ENCODE measurements at places on chromosomes 2 and 18.

- no peak for DNase-seq
Observed at GRCh38 chr2:164975891-164976290, 20.6 kb upstream of the SLC38A11 start.

- no peak for DNase-seq
Observed at GRCh38 chr2:27956888-27957287, 66.4 kb downstream of the BABAM2 start.

DNA sequence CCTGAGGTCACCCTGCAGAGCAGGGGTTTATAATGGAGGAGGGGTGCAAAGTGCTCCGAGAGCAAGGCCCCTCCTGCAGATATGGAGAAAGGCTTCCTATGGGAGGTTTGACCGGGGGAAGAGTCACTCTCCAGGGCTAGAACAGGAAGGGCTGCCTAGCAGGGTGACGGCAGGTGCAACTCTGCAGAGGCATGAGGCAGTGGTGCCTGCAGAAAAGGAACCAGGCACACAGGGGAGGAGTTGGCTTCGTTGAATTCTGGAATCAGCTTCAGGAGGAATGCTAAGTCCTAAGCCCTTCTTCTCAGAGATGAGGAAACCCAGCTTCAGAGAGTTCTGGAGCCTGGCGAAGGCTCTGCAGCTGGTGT is 17.5 kb upstream of the HPCAL1 start:
- DNase-seq, result no peak

DNA sequence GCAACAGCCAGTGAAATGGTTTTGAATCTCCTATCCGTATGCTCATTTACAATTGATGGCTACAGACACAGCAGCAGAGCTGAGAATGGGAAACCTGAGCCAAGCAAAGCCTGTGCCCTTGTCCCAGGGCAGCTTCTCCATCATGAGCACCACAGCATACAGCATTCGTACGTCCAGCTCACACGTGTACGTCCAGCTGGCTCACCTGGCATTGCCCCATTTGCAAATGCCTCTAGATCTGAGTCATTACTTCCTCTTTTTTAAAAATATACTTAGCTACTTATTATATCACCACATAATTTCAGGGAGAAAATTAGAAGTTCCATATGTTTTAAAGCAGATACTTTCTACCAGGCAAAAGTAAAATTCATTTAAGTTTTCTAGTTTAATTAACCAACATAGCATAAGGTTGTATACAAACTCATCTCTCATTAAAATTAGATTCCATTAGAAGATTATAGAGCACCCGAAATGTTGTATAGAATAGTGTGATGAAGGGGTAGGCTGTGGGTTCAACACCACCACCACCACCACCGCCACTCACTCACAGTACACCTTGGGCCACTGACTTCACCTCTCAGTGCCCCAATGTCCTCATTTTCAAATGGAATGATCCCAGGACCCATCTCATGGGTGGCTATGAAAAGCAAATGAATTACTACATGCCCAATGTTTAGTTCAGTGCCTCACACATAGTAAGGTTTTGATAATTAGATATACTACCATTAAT is 31.4 kb upstream of the TMEM177 start:
- no peak for DNase-seq

DNA sequence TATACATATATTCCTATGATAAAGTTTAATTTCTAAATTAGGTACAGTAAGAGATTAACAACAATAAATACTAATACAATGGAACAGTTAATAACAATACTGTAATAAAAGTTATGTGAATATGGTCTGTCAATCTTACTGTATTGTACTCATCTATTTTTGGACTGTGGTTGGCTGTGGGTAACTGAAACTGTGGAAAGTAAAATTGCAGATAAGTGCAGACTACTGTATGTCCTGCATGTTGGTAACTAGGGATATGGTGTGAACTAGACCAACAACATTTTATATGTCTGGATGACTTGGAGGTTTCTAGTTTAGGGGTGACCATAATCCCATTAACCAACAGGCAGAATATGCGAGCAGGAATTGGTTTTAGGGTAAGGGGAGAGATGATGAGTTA is 23.3 kb downstream of the PHLPP1 start:
- DNase-seq, result no peak

DNA sequence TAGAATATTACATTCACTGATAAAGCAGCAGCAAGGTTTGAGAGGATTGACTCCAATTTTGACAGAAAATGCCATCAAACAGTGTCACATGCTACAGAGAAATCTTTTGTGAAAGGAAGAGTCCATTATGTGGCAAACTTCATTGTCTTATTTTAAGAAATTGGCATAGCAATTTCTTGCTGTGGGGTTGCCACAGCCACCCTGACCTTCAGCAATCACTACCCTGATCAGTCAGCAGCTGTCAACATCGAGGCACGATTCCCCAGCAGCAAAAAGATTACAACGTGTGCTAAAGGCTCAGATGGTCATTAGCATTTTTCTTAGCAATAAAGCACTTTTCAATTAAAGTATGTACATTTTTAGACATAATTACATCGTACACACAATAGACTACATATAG is 74.7 kb downstream of the PRKCE start:
- DNase-seq, result no peak

- DNase-seq, result no peak
Observed at GRCh38 chr2:149167001-149167780, 128.7 kb downstream of the LYPD6B start.

GRCh38 chr18:10354241-10354811 is 100.1 kb upstream of the APCDD1 start:
- DNase-seq, result no peak

- DNase-seq, result no peak
Observed at GRCh38 chr2:102094917-102095316, 47.6 kb upstream of the IL1R1 start.

DNA sequence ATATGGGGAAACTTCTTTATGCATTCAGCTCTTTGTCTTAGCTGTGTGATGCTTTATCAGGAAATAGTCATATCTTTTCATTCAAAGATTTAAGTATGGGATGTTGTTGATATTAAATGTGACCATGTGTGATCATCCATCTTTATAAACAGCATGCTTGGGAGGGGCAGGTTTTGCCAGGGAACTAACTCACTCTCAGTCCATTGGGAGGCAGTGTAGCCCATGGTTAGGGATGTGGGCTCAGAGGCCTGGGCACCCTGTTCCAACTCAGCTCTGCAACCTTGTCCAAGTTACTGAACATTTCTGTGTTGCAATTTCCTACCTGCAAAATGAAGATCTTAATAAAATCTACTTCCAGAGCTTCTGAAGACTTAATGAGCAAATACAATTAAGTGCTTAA is 92.0 kb upstream of the BCL2L11 start:
- no peak for DNase-seq

DNA sequence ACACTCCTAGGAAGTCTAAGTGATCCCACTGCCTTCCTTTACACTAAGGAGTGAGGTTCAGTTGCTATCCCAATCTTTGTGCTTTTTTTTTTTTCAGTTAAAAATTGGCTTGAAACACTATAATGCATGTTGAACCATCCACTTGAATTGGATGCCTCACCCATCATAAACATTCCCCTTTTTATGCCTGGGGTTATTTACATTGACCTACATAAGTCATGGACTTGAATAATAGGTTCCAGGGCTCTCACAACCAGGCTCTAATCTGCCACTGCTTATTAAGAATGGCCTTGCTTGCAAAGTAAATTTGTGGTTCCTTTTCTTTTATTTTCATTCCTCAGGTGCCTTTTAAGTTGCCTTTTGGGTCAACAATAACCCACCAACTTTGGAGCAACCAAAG is 236.1 kb upstream of the MEIS1 start:
- DNase-seq, result no peak

DNA sequence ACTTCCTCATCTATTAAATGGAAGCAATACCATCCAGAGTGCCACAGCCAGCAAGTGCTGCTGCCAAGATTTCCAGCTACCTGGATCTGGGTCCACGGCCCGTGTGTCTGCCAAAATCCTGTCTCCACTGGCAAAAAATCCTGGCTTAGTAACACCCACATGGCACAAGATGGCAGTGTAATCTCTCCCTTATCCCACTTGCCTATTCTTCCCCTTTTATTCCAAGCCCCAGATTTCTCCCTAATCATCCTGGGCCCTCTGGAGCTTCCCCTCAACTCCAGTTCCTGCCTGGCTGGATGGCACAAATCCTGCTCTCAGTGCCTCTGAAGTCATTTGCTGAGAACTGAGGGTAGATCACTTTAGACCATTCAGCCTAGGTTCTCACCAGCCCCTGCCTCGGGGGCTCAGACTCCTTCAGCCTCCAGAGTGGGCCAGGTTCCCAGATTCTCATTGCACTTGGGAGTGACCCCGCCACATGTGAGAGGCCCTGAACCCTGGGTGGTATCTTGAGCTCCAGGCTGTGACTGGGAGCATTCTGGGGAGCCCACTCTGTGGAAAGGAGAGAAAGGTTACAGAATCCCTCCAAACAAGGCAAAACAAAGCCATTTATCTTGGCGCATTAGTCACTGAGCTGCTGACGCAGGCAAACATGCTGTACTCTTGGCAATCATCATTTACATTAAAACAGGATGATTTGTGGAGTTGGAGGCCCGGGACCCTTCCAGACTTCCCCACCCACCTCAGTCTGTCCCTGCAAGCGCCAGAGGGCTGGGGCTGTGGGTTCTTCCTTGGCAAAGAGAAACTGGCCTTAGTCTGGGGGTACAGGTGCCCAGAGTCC is 325.8 kb downstream of the DYSF start:
- DNase-seq, result no peak

- no peak for DNase-seq
Observed at GRCh38 chr2:238149841-238150572, 8.8 kb upstream of the ERFE start.

DNA sequence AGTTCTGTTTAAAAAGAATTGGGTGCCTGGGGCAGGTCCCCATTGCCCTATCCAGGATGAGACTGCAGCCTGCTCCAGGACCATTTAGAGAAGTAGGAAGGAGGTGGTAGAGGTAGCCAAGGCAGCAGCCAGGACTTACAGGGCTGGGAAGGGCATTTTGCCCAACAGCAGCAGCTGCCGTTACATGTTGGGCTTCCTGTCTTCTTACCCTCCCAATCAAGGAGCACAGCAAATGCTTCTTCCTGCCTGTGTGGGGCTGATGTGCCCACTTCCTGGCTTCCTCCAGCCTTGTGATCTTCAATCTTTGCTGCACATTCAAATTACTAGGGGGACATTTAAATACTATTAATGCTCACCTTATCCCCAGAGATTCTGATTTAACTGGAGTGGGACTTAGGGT is 112.0 kb downstream of the QPCT start:
- DNase-seq, result no peak

GRCh38 chr2:182911813-182912517 is 45.5 kb upstream of the FRZB start:
- no peak for DNase-seq

- no peak for DNase-seq
Observed at GRCh38 chr18:35371412-35372195, 5.5 kb downstream of the ZNF396 start.

GRCh38 chr2:226934546-226935201 is 98.8 kb downstream of the RHBDD1 start:
- DNase-seq, result no peak

- no peak for DNase-seq
Observed at GRCh38 chr18:77068321-77069312, 64.0 kb downstream of the MBP start.

GRCh38 chr2:46376586-46376985 is 79.4 kb downstream of the EPAS1 start:
- no peak for DNase-seq

DNA sequence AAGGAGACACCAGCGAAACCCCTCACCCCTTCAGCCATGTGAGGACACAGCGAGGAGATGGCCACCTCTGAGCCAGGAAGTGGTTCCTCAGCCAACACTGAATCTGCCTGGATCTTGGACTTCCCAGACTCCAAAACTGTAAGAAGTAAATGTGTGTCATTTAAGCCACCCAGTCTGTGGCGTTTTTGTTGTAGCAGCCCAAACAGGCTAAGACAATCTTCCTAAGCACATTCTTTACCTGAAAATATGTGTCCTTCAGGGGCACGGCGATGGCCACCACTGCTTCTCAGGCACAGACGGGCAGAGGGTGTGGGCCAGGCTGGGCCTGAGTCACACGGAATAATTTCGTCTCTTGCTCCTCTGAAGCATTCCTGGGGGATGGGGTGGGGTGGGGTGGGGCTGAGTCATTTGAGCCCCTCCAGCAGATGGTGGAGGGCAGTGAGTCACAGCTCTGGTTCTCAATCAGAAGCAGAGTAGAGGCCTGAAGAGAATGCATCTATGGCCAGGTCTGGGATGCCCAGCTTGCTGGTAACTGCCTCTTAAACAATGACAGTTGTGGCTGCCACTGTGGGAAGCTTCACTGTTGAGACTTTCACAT is 142.4 kb downstream of the CAPN13 start:
- no peak for DNase-seq

DNA sequence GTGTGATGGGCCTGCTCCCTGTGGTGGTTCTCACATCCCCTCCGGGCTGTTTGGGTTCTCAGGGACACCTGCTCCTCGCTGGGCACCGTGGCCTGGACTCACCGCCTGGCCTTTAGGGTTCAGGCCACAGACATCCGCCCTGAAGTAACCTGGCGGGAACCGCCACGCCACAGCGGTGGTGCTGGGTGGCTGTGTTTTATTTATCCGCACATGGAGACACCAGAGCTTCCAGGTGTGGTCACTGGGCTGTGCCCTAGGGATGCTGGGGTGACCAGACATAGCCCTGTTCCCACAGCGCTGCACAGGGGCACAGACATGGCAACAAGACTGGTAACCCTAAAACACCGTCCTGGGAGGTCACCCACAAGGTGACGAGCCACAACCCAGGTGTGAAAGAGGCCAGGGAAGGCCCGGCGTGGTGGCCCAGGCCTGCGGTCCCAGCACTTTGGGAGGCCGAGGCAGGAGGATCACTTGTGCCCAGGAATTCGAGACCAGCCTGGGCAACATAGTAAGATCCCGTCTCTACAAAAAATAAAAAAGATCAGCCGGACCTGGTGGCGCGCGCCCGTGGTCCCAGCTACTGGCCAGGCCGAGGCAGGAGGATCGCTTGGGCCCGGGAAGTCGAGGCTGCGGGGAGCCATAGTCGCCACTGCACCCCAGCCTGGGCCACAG is 649 bp upstream of the HSBP1L1 start:
- no peak for DNase-seq

DNA sequence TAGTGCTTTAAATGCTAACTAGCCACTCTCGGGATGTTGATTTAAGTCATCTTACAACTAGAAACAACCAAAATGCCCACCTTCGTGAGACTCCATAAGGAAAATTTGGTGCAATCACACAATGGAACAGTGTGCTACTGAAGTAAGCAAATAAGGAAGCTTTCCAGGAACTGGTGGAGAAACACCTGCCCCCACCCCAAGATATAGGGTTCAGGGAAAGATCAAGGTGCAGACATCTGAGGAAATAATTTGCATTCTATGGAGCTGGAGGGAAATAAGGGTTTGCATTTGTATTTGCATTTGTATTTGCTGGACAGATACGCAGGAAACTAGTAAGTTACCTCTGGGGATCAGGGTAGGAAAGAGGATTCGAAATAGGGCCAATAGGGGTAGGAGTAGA is 90.9 kb downstream of the ACAA2 start:
- no peak for DNase-seq

GRCh38 chr2:96934182-96934495 is 52.2 kb downstream of the FAM178B start:
- no peak for DNase-seq

DNA sequence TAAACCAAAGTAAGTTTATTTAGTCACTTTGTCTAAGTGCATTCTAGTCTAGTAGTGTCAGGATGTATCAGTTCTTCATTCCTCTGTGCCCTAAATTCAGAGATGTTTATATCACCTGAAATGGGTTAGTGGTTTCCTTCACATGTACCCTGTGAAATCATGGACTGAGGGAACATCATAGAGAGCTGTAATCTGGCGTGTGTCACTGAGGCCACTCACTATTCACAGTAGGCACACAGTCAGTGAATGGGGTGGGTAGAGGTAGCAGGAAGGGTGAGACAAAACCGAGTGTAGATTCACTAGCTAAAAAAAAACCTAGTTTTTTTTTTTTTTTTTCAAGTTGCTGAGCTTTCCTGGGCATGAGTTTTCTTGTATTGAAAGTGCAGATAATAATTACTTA is 5.6 kb downstream of the KIF5C start:
- DNase-seq, result no peak
